ENCODE measurements at places on chromosomes 12 and 14. TPM values are rescaled to one million over a fixed set of nuclear protein-coding genes. Genes with fewer than 3 reads are reported as not detected.

The CIDEB gene
- 0.19 TPM for total RNA-seq

The SERPINA10 gene
- total RNA-seq, result not detected

The CHGA gene
- 1.3 TPM for total RNA-seq

The GPR65 gene
- not detected for total RNA-seq

The NRL gene
- total RNA-seq, result 1.2 TPM
